ENCODE measurements at places on chromosomes 2 and 18. TPM values are rescaled to one million over a fixed set of nuclear protein-coding genes. Genes with fewer than 3 reads are reported as not detected.

DNA sequence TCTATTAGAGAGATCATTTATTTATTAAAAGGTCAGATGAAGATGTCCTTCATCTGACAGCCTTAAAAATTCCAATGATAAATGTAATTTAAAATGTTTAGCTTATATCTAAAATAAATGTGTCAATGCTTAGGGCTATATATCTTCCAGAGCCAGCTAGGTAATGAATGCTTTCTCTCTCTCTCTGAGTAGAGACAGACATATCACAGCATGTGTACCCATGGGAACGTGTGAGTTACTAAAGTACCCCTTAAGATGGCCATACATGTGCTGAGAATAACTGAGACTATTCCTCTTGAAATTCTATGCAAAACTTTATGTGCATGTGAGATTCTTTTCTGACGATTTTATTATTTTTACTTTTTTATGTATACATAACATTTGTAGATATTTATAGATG, 420.9 kb upstream of the ST6GAL2 start:
- no peak overlapping the region for H3K27ac ChIP-seq
- no peaks in the 10 kb centered on the region for H3K27me3 ChIP-seq
- H3K4me3 ChIP-seq: no peak overlapping the region
- H3K4me1 ChIP-seq: no peaks in the 10 kb centered on the region

DNA sequence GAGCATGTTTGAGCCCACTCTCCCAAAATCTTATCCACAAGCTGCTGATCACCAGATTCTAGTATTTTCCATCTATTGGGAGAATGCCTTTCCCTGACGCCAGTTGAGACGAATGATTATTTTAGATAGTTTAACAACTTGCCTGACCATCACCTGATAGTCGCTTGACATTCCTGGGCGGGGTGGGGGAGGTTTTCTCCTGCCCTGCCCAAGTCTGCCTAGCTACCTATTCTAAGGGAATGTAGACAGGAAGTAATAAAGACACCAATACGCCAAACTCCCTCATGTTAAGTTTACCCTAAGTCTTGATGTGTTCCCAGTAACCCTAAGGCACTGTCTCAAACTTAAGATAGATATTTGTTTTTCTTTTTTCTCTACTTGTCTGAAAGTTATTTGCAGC, 4.6 kb upstream of the ACAA2 start:
- H3K36me3 ChIP-seq: no peaks in the 10 kb centered on the region
- H3K4me3 ChIP-seq: no peak overlapping the region
- peaks cover 30% of the 10 kb centered on the region for H3K4me1 ChIP-seq

GRCh38 chr2:101608408-101609310, 88.8 kb upstream of the MAP4K4 start:
- H3K4me3 ChIP-seq: no peak overlapping the region
- no peak overlapping the region for H3K27ac ChIP-seq
- H3K36me3 ChIP-seq: no peaks in the 10 kb centered on the region
- H3K27me3 ChIP-seq: no peaks in the 10 kb centered on the region
- no peaks in the 10 kb centered on the region for H3K4me1 ChIP-seq

DNA sequence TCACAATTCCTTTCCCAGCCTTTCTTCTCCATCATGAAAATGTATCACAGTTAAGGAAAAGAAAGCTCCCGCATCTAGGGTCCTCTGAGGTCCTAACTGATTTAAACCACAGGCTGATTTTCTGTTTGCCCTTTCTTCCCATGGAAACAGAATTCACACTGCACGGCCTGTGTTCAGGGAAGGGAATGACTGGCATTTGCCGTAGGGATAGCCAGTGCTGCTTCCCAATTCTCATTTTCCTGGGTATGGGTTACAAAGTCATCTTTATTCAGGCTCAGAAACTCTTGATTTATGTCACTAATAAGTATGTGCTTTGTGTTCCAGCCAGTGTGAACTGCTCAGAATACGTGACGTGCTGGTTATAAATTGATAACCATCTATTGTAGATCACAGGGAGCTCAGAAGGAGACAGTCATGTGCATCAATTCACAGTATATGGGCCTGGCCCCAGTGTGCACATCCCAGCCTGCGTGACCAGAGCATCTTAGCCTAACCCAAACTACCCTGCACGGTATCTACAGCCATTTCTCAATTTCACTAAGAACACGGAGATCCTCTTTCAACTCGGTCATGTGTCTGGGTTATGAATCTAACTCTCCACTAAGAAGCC, 163.3 kb downstream of the LRRC30 start:
- H3K4me1 ChIP-seq: no peaks in the 10 kb centered on the region
- H3K4me3 ChIP-seq: no peak overlapping the region
- H3K27ac ChIP-seq: no peak overlapping the region

DNA sequence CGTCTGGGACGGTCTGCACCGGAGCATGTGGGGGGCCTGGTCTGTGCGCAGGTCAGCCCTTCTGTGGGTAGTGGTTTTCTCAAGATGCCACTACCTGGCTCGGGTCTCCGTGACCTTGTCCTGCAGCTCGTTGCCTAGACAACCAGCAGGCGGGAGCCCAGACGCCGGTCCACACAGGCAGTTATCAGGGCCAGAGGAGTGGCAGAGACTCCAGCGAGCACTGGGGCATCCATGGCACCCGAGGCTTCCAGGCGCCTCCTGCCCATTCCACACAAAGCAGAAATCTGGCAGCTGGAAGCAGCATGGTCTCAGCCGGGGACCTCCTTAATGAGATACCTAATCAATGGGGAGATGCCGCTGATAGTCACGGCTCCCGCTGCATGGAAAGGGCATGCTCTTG, 156.1 kb downstream of the FAM210A start:
- no peaks in the 10 kb centered on the region for H3K27me3 ChIP-seq
- no peaks in the 10 kb centered on the region for H3K36me3 ChIP-seq
- H3K4me1 ChIP-seq: no peaks in the 10 kb centered on the region
- no peak for DNase-seq
- H3K27ac ChIP-seq: no peak overlapping the region

GRCh38 chr18:3454365-3455089, 4.6 kb downstream of the TGIF1 start:
- DNase-seq: peak; percentile 73
- H3K27me3 ChIP-seq: no peaks in the 10 kb centered on the region
- H3K36me3 ChIP-seq: peaks cover 17% of the 10 kb centered on the region

DNA sequence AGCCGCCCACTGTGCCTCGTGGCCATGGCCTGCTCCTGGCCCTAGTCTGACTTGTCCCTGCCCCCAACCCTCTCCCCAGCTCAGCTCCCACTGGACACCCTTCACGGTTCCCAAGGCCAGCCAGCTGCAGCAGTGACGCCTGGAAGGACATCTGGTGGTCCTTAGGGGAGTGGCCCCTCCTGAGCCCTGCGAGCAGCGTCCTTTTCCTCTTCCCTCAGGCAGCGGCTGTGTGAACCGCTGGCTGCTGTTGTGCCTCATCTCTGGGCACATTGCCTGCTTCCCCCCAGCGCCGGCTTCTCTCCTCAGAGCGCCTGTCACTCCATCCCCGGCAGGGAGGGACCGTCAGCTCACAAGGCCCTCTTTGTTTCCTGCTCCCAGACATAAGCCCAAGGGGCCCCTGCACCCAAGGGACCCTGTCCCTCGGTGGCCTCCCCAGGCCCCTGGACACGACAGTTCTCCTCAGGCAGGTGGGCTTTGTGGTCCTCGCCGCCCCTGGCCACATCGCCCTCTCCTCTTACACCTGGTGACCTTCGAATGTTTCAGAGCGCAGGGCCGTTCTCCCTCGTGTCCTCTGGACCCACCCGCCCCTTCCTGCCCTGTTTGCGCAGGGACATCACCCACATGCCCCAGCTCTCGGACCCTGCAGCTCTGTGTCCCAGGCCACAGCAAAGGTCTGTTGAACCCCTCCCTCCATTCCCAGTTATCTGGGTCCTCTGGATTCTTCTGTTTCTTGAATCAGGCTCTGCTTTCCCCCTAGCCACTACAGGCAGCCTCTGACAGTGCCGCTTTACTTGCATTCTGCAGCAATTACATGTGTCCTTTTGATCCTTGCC, 35.8 kb downstream of the ANO7 start:
- no peak overlapping the region for H3K27ac ChIP-seq
- H3K4me1 ChIP-seq: no peaks in the 10 kb centered on the region
- no peaks in the 10 kb centered on the region for H3K36me3 ChIP-seq
- no peaks in the 10 kb centered on the region for H3K27me3 ChIP-seq
- H3K4me3 ChIP-seq: no peak overlapping the region

- no peaks in the 10 kb centered on the region for H3K36me3 ChIP-seq
- no peaks in the 10 kb centered on the region for H3K27me3 ChIP-seq
- H3K27ac ChIP-seq: peak overlapping the region; percentile 58
- no peaks in the 10 kb centered on the region for H3K4me1 ChIP-seq
- no peak overlapping the region for H3K4me3 ChIP-seq
These were observed 409.0 kb downstream of the LPIN1 start for GRCh38 chr2:12155303-12156051.

GRCh38 chr2:128264881-128265607, 53.6 kb downstream of the HS6ST1 start:
- no peak overlapping the region for H3K4me3 ChIP-seq
- no peaks in the 10 kb centered on the region for H3K4me1 ChIP-seq
- no peak overlapping the region for H3K27ac ChIP-seq
- DNase-seq: no peak

GRCh38 chr2:153912798-153913396, 41.2 kb downstream of the GALNT13 start:
- no peaks in the 10 kb centered on the region for H3K27me3 ChIP-seq
- no peak overlapping the region for H3K27ac ChIP-seq
- no peaks in the 10 kb centered on the region for H3K36me3 ChIP-seq
- no peaks in the 10 kb centered on the region for H3K4me1 ChIP-seq
- no peak for DNase-seq
- no peak overlapping the region for H3K4me3 ChIP-seq

The ERICH2 gene
- not detected for total RNA-seq

The C1QL2 gene
- total RNA-seq: not detected

The LONRF2 gene
- 2.5 TPM for total RNA-seq

The ACMSD gene
- total RNA-seq: not detected

The POTEJ gene
- not detected for total RNA-seq

The SEMA4F gene
- total RNA-seq: 6.5 TPM

The ELOA2 gene
- not detected for total RNA-seq

Data from Peyer's patch (tissue), 4 donors.